SJCRH30 (cell line): ENCODE measurements at places on chromosomes 13 and 19. TPM values are rescaled to one million over a fixed set of nuclear protein-coding genes. Genes with fewer than 3 reads are reported as not detected.

GRCh38 chr13:63696055-63696454, 2280.4 kb upstream of the PCDH20 start:
- DNase-seq = no peak
- H3K4me1 ChIP-seq = 0 out of 2 replicates have a peak, but pooled peaks cover 3% of the 10 kb centered on the region
- no peak overlapping the region for H3K4me3 ChIP-seq
- no peaks in the 10 kb centered on the region for H3K27me3 ChIP-seq
- no peaks in the 10 kb centered on the region for H3K36me3 ChIP-seq
- H3K27ac ChIP-seq = no peak overlapping the region

- H3K4me3 ChIP-seq = no peak overlapping the region
- no peak overlapping the region for H3K27ac ChIP-seq
- H3K27me3 ChIP-seq = no peaks in the 10 kb centered on the region
- no peaks in the 10 kb centered on the region for H3K36me3 ChIP-seq
- H3K4me1 ChIP-seq = no peaks in the 10 kb centered on the region
Measured at GRCh38 chr13:34720618-34721017, 221.5 kb upstream of the NBEA start.

- H3K36me3 ChIP-seq = no peaks in the 10 kb centered on the region
- no peaks in the 10 kb centered on the region for H3K27me3 ChIP-seq
- no peak overlapping the region for H3K4me3 ChIP-seq
- no peak for DNase-seq
- H3K27ac ChIP-seq = no peak overlapping the region
- H3K4me1 ChIP-seq = no peaks in the 10 kb centered on the region
Measured at GRCh38 chr13:37450276-37450675, 148.3 kb downstream of the POSTN start.

DNA sequence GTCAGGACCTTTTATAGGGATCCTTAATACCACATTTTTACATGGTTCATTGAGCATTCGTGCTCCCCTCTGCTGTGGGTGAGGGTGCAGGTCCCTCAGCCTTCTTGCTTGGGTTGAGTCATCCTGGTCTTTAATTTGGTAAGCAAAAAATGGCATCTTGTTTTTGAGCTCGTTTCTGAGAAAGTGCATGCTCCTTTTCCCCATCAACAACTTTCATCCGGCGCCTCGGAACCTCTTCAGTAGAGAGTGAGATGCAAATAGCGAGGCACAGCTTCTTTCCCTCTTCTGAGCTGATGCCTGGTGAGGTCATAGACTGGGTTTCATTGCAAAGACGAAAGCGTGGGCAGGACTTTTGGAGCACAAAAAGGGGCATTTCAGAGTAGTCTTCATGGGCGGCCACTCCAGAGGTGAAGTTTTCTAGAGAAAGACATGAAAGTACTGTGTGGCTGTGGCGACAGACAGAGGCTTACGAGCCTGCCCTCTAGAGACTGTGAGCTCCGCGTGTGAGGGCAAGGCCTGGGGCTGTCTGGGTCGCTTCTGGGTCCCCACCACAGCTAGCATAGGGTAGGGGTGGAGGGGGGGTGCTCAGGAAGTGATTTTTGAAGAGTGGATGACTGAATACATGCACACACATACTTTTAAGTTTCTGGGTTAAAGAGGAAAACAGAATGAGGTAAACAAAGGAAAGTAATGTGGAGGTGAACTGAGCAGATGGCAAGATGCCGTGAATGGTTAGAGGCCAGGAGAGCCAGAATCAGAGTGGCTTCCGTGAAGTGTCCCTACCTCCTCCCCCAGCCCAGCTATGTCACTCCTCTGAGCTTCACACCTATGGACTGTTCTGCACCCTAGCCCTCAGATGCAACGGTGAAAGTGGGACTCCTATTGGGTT, 44.3 kb downstream of the BBC3 start:
- H3K4me1 ChIP-seq = peaks cover 26% of the 10 kb centered on the region
- H3K36me3 ChIP-seq = peaks cover 58% of the 10 kb centered on the region
- H3K4me3 ChIP-seq = no peak overlapping the region
- H3K27me3 ChIP-seq = no peaks in the 10 kb centered on the region

DNA sequence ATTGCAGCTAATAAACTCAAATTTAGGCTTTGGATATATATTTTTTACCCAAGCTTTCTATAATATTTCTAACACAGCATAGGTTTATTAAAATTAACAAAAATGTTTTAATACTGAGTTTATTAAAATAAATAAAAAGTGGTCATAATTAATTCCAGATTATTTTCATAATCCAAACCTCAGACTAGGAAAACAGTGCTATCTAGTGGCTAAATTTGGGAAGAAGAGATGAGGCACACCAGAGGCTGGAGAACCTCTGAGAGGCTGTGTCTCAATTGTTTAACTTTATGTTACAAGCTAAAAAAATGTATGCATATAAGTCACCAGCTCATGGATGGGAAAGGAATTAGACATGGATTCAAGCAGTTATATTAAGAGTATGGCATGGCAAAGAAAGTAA, 392.5 kb downstream of the DIAPH3 start:
- peaks cover 5% of the 10 kb centered on the region; the same call in 1 of the 2 replicates for H3K36me3 ChIP-seq
- H3K27ac ChIP-seq = no peak overlapping the region
- H3K27me3 ChIP-seq = no peaks in the 10 kb centered on the region
- H3K4me3 ChIP-seq = no peak overlapping the region
- H3K4me1 ChIP-seq = peaks cover 22% of the 10 kb centered on the region

DNA sequence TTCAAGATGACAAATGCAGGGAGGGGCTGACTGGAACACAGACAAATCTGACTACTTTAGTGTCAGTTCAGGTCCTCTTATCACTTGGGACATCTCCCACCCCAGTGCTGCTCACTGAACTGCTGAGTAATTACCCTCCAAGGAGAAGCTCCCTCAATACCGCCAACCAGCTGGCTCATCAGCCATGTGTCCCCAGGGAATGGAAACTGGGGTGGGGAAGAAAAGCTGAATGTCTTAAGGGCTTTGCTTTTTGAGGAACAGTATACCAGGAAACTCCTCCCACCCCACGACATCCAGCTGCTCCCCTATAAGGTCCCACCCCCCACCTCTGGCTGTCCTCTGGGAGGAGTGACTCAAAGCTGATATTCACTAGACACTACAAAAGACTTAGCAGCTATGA, 2.0 kb downstream of the ZNF823 start:
- H3K27me3 ChIP-seq = no peaks in the 10 kb centered on the region
- no peak overlapping the region for H3K27ac ChIP-seq
- H3K4me1 ChIP-seq = no peaks in the 10 kb centered on the region
- DNase-seq = peak; percentile 29

DNA sequence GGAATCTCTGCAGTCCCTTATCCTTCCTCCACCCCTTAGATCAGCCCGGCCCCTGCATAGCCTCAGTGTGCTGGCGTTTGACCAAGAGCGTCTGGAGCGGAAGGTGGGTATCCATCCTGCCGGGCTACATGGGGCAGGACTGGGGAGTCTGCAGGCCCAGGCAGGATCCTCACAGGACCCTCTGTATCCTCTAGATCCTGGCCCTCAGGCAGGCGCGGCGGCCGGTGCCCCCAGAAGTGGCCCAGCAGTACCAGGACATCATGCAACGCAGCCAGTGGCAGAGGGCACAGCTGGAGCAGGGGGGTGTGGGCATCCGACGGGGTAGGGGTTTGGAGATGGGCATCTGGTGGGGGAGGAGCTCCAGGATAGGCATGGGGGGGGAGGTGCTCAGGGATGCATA, 8.9 kb downstream of the PODNL1 start:
- no peaks in the 10 kb centered on the region for H3K27me3 ChIP-seq
- H3K27ac ChIP-seq = no peak overlapping the region
- H3K4me1 ChIP-seq = no peaks in the 10 kb centered on the region
- H3K4me3 ChIP-seq = no peak overlapping the region
- H3K36me3 ChIP-seq = peaks cover 5% of the 10 kb centered on the region; the same call in 1 of the 2 replicates

- no peak overlapping the region for H3K27ac ChIP-seq
- no peak overlapping the region for H3K4me3 ChIP-seq
Measured at GRCh38 chr13:42567906-42568305, 6.0 kb upstream of the TNFSF11 start.

DNA sequence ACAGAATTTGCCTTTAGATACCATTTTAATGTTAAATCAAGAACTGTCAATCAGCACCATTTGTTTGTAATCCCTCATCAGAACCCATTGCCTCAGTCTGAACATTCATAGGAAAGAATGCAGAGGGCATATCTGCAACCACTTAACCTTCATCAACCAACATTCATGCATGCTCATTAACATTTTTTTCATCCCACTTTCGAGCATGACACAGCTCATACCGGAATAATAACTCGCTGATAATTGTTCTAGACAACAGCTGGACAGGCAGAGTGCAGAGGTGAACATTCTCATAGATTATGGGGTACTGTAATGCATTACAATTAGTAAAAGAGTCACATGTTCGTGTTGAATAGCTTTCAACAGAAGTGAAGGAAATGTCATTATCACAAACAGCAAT, 216.8 kb downstream of the DIAPH3 start:
- DNase-seq = peak; percentile 7
- H3K36me3 ChIP-seq = peaks cover 11% of the 10 kb centered on the region; the same call in 1 of the 2 replicates
- H3K4me1 ChIP-seq = no peaks in the 10 kb centered on the region

GRCh38 chr19:38650172-38650775, 2.8 kb downstream of the ACTN4 start:
- no peak overlapping the region for H3K27ac ChIP-seq
- no peak overlapping the region for H3K4me3 ChIP-seq
- no peak for DNase-seq
- H3K4me1 ChIP-seq = peaks cover 45% of the 10 kb centered on the region
- H3K27me3 ChIP-seq = no peaks in the 10 kb centered on the region

DNA sequence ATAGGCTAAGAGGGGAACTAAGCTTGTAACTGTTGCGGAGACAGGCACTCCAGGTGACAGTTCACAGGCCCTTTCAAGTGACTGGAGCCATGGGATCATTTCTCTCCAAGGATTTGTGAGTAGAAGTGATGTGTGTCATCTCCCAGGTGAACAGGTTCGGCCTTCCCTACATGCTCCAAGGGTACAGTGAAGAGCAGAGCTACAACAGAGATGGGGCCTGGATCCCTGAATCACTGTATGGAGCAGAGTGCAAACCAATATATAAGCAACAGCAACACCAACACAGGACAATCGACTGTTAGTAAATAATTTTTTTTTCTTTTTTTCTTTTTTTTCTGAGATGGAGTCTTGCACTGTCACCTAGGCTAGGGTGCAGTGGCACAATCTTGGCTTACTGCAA, 15.0 kb downstream of the ZSCAN18 start:
- H3K27ac ChIP-seq = no peak overlapping the region
- no peak overlapping the region for H3K4me3 ChIP-seq
- DNase-seq = no peak
- no peaks in the 10 kb centered on the region for H3K4me1 ChIP-seq
- H3K36me3 ChIP-seq = no peaks in the 10 kb centered on the region

GRCh38 chr19:1551068-1552040, 16.8 kb downstream of the MEX3D start:
- H3K27me3 ChIP-seq = no peaks in the 10 kb centered on the region
- H3K4me1 ChIP-seq = no peaks in the 10 kb centered on the region
- no peak overlapping the region for H3K4me3 ChIP-seq
- H3K36me3 ChIP-seq = no peaks in the 10 kb centered on the region
- DNase-seq = no peak

- H3K36me3 ChIP-seq = peaks cover 29% of the 10 kb centered on the region
- DNase-seq = no peak
- no peaks in the 10 kb centered on the region for H3K27me3 ChIP-seq
- no peak overlapping the region for H3K4me3 ChIP-seq
- no peaks in the 10 kb centered on the region; the same call in 1 of the 2 replicates for H3K4me1 ChIP-seq
Measured at GRCh38 chr19:49853852-49854377, 3.0 kb downstream of the PTOV1 start.

GRCh38 chr13:109428146-109428545, 358.2 kb downstream of the IRS2 start:
- no peaks in the 10 kb centered on the region for H3K36me3 ChIP-seq
- no peak for DNase-seq
- no peaks in the 10 kb centered on the region for H3K27me3 ChIP-seq
- H3K27ac ChIP-seq = no peak overlapping the region

- H3K4me1 ChIP-seq = peaks cover 7% of the 10 kb centered on the region
- peak; percentile 91 for DNase-seq
- H3K4me3 ChIP-seq = peak within 1 kb of the TSS; percentile 65
- peaks cover 10% of the 10 kb centered on the region for H3K36me3 ChIP-seq
- no peaks in the 10 kb centered on the region for H3K27me3 ChIP-seq
Measured at GRCh38 chr19:48325265-48325910, at the start of gene EMP3. TSS of gene EMP3 (plus strand) at chr19:48325552. CDS start at chr19:48326845, 1,293 bp downstream.

GRCh38 chr13:20828539-20829364, 55.0 kb upstream of the EEF1AKMT1 start:
- no peak overlapping the region for H3K4me3 ChIP-seq
- H3K36me3 ChIP-seq = no peaks in the 10 kb centered on the region; the same call in 1 of the 2 replicates
- no peak overlapping the region for H3K27ac ChIP-seq
- peak; percentile 76 for DNase-seq

GRCh38 chr19:18160493-18160970, 7.6 kb downstream of the PIK3R2 start:
- DNase-seq = no peak
- H3K27me3 ChIP-seq = no peaks in the 10 kb centered on the region
- H3K4me1 ChIP-seq = peaks cover 14% of the 10 kb centered on the region
- peaks cover 28% of the 10 kb centered on the region for H3K36me3 ChIP-seq
- H3K27ac ChIP-seq = no peak overlapping the region; the same call in 1 of the 2 replicates

Gene FAM174C
- 22.3 and 25.1 TPM in 2 replicates for total RNA-seq

Gene GADD45B
- total RNA-seq = 2.6 and 2.8 TPM in 2 replicates

Gene NCCRP1
- 7.6 and 7.8 TPM in 2 replicates for total RNA-seq

Gene CYP4F2
- total RNA-seq = not detected in 2 replicates

Gene ZNF175
- total RNA-seq = 4.4 and 4.7 TPM in 2 replicates

Gene PABPC3
- total RNA-seq = 0.10 and 0.14 TPM in 2 replicates

Gene CAPN12
- not detected in 2 replicates for total RNA-seq

Gene OSCAR
- 0.26 TPM in 1 of 2 replicates, not detected in the other for total RNA-seq

Gene DHX34
- total RNA-seq = 18.9 and 20.3 TPM in 2 replicates

Gene CYP2A7
- total RNA-seq = not detected in 2 replicates

Gene CPT1C
- total RNA-seq = 15.2 and 20.4 TPM in 2 replicates

Gene A1BG
- 9.7 and 10.2 TPM in 2 replicates for total RNA-seq

Gene PLPP2
- 0.04 TPM in 1 of 2 replicates, not detected in the other for total RNA-seq
